GM18507 (cell line): ENCODE measurements at places on chromosomes 5 and 9.

DNA sequence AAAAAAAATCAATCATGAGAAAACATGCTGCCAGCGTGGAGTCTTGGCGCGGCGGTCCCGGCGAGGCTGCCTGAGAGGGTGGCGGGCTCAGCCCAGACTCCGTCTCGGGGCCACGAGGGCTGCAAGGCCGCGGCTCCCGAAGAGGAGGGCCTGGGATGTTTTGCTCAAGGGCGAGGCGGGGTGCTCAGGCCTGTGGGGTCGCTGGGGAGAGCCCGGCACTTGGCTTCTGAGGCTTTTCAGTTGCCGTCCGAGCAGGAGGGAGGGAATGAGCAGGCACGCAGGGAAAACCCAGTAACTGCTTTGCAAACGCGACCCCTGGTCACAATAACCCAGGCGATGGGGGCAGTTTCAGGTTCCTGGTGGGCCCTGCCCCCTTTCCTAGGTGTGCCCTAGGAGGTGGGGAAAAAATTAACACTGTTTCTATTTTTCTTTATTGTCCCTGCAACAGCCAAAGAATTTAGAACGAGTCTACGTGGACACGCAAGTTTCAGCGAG lies 3.2 kb upstream of the IRX2 start:
- DNase-seq = no peak

DNA sequence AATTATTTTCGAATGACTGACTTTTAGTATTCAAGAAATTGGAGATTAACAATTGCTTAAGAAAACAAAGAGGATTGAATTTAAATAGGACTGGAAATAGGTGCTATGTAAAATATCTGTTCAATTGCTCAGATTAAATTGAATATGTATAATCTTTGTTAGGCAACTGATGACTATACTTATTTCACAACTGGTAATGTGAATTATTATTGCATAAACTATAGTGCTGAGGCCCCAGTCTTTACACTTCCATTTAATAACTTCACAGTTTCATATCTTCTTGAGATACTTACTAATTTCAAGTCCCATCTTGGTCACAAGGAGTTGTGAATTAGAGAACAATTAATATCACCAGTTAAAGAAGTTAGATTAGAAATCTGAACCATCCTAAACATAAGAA lies 16.7 kb downstream of the CEP78 start:
- no peak for DNase-seq

DNA sequence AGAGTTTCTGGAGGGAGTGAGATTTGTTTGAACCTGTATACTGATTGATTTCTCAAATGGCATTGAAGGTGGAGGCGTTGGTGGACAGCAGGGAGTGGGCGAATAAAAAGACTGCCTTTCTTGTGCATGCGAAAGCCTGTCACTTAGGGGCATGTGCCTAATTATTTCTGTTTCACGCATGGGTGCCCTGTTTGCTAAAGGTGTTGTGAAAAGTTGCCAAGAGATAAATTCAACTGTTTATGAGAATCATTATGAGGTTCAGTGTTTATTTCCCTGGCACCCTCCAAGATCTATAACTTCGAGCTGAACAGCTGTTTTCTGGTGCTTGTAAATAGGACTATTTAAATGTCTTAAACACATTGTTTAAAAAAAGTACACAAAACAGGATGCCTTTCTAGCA lies 67.4 kb upstream of the DMRTA1 start:
- no peak for DNase-seq

DNA sequence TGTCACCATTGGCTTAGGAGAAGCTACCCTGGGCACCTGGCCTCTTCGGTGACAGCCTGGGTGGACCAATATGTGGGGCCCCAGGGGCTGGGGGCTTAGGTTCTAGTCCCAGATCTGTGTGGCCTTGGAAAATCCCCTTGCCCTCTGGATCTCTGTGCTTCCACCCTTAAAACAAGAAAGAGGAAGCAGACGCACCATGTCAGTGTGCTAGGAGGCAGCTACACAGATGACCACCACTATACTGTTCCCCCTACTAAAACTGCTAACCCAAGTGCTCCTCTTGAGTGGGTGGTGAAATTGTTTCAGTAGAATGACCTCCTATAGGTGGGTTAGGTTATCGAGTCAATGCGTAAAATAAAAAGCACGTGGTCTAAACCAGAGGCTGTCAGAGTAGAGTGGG lies 31.0 kb downstream of the AFAP1L1 start:
- no peak for DNase-seq

- no peak for DNase-seq
These were observed 96.5 kb downstream of the TLE1 start for GRCh38 chr9:81592887-81593266.

- DNase-seq = no peak
These were observed 773.0 kb downstream of the MTRR start for GRCh38 chr5:8641786-8642505.

DNA sequence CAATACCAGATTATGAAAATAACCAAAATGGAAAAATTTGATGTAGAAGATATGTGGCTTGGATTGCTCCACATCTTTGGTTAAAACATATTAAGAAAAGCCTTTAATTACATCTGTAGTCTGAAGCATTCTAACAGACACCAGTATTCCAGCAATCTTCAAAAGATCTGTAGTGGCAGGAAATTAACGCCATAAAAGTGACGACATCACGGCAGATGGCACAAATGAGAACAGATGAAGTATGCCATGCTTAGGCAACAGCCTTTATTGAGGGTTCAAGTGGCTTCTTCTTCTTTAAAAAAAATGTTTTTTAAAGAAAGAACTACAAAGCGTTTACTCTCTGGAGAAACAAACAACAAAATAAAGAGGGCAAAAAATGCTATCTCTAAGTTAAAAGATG lies 164.2 kb downstream of the MEF2C start:
- DNase-seq = no peak

DNA sequence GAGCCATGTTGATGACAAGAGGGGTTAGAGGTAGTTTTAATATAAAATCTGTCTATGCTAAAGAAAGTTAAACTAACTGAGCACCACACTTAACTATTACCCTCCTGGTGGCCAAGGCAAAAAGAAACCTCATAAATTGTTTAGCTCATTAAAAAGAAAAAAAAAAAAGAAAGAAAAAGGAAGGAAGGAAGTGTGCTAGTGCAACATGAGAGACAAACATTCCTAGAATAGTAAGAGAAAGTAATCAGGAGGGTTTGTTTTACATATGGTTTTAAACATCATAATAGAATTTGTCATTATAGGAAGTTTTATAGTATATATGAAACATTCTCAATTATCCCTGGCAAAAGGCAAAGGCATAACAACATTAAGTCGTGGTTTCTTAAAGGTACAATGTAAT lies 152.3 kb downstream of the SNX18 start:
- no peak for DNase-seq

GRCh38 chr9:79776581-79776980 lies 204.8 kb downstream of the TLE4 start:
- DNase-seq = no peak

GRCh38 chr5:59609501-59610265 lies 283.8 kb downstream of the PDE4D start:
- DNase-seq = no peak

DNA sequence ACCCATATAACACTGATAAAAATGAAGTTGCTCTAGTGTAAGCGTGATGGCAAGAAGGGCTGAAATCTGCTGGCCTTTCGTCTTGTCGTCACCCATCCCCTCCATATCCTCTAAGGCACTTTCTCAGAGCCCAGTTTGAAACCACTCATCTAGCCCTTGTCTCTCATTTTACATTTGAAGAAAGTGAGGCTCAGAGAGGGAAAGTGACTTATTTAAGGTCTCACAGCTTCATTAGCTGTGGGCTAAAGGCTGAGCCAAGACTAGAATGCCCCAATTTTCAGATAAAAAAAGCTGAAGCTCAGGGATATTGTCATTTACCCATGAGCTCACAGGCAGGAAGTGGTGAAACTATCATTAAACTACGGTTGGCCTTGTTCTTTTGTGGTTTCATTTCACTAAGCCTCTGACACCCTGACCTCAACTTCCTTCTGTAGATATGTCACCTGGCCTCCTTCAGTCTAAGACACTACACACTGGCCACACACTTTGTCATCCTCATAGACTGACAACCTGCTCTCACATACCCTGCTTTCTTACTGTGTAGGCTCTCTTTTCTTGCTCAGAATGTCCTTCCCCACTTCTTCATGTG lies 176.7 kb upstream of the DMAC1 start:
- DNase-seq = peak; percentile 38

DNA sequence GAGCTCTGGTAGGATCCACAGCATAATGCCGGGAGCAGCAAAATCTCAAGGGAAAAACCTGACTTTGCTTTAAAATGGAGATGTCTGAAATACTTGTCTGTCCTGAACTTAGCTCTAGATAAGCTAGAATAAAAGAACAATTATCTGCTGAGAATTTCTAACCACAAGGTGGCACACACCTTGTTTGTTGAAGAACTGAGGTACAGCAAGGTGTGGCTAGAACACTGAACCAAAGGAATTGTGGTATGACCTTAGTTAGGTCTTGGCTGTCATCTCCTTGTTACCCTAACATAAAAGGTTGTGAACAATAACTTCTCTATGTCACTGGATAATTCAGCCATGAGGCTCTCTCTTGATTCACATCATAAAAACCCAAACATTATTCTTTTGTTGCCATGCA lies 72.3 kb upstream of the ANXA1 start:
- DNase-seq = no peak

- no peak for DNase-seq
These were observed 36.1 kb downstream of the SLC22A5 start for GRCh38 chr5:132405646-132406045.

DNA sequence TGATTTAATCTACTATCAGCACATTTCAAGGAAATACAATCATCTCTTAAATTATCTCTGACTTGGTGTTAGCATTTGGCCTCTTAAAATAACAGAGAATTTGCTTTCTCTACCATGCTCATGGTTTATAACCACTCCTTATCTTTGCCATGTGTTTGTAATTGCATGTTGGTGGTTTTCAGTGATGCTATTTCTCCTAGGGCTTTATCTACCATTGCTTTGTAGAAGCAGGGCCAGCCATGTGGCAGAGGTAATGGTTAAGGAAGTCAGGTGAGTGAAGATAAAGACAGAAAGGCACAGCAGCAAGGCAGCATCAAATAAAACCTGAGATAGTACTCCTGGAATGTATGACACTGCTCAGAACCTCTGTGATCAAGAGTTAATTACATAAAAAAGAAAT lies 206.2 kb downstream of the FER start:
- no peak for DNase-seq

- DNase-seq = no peak
These were observed 16.6 kb downstream of the PTGR1 start for GRCh38 chr9:111582888-111583287.

DNA sequence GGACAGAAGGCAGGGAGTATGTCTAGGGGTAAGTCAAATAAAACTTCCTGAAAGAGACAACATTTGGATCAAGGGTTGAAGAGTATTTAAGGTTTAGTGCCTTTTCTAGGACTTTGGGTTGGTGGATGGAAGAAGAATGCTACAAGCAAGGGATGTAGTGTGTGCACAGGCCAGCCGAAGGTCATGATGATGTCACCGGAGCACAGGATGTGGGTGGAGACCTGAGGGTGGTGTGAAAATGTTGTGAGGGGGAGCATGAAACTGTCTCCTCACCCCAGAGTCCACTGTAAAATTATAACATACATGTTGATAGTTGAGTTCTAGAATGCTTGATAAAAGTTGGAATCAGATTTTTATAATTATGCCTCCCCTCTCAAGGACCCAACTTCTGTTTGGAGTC lies 553.3 kb upstream of the SGCD start:
- DNase-seq = no peak

- DNase-seq = no peak
These were observed 6.4 kb downstream of the GRIA1 start for GRCh38 chr5:153496835-153497234.

GRCh38 chr5:115599502-115599901 lies 2.8 kb downstream of the TICAM2 start:
- DNase-seq = no peak

- DNase-seq = no peak
These were observed 1007.1 kb downstream of the PTPRD start for GRCh38 chr9:9605681-9606080.

DNA sequence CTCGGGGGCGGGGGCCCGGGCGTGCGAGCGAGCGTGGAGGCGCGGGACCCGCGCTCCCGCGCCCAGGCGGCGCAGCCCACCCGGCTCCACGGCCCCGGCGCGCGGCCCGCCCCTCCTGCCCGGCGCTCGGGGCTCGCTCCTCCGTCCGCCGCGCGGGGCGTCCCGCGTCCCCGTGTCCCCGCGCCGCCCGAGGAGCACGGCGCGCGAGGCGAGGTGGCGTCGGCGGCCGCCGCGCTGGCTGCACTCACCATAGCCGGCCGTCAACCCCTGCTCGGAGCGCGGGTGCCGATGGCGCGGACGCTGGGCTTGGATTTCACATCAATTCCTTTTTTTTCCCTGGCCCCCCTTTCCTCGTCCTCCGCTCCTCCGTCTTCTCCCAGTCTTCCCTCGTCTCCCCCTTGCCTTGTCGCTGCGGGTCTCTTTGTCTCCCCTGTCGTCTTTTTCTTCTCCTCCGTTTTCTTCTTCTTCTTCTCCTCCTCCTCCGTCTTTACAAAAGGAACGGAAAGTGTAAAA lies 494 bp downstream of the PTCH1 start:
- DNase-seq = no peak

GRCh38 chr9:131585375-131585774 lies 40.1 kb downstream of the PRRT1B start:
- no peak for DNase-seq

DNA sequence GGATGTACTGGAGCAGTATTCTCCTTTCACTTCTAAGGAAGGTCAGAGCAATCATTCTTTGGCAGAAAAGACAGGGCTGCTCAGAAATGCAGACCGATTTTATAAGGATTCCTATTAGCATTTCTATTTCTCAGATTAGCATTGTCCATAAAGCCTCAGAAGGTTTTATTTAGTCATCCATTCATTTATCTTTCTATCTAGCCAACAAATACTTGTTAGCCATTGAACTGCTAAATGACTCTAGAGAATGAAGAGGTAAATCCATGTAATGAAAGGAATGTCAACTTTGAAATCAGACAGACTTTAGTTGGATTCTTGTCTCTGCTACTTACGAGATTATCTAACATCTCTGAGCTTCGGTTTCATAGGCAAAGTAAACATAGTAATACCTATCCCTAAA lies 165.2 kb downstream of the SLC25A46 start:
- DNase-seq = no peak

- DNase-seq = peak; percentile 68
These were observed 24.9 kb upstream of the SH3PXD2B start for GRCh38 chr5:172479034-172479783.
